H1 (cell line): ENCODE measurements at places on chromosomes 4 and X. TPM values are rescaled to one million over a fixed set of nuclear protein-coding genes. Genes with fewer than 3 reads are reported as not detected.

- H3K4me1 ChIP-seq, result no peaks in the 10 kb centered on the region
- H3K27me3 ChIP-seq, result no peaks in the 10 kb centered on the region
- H3K36me3 ChIP-seq, result no peaks in the 10 kb centered on the region
Measured at GRCh38 chrX:123943488-123943887, 18.0 kb upstream of the STAG2 start.

- H3K36me3 ChIP-seq, result no peaks in the 10 kb centered on the region
- no peaks in the 10 kb centered on the region for H3K27me3 ChIP-seq
- no peak for DNase-seq
- H3K4me1 ChIP-seq, result no peaks in the 10 kb centered on the region
- H3K4me3 ChIP-seq, result no peak overlapping the region
Measured at GRCh38 chr4:1375051-1375721, 28.2 kb downstream of the UVSSA start.

The STPG2 gene
- total RNA-seq, result not detected in 2 replicates

GRCh38 chr4:151744614-151745013 lies 16.2 kb downstream of the GATB start:
- DNase-seq, result no peak
- H3K36me3 ChIP-seq, result no peaks in the 10 kb centered on the region
- no peak overlapping the region for H3K4me3 ChIP-seq
- no peak overlapping the region for H3K27ac ChIP-seq

The RRAGB gene
- total RNA-seq, result 4.6 and 5.8 TPM in 2 replicates

The VSIG4 gene
- not detected in 2 replicates for total RNA-seq

The KCNIP4 gene
- not detected in 2 replicates for total RNA-seq

- no peaks in the 10 kb centered on the region for H3K36me3 ChIP-seq
- H3K4me1 ChIP-seq, result no peaks in the 10 kb centered on the region
- H3K4me3 ChIP-seq, result no peak overlapping the region
- no peaks in the 10 kb centered on the region for H3K27me3 ChIP-seq
Measured at GRCh38 chr4:175961604-175962003, 104.0 kb upstream of the WDR17 start.

The DTHD1 gene
- total RNA-seq, result not detected in 2 replicates

GRCh38 chr4:106793933-106794332 lies 242.2 kb downstream of the DKK2 start:
- DNase-seq, result no peak
- no peaks in the 10 kb centered on the region for H3K4me1 ChIP-seq
- H3K4me3 ChIP-seq, result no peak overlapping the region
- H3K27me3 ChIP-seq, result no peaks in the 10 kb centered on the region
- H3K27ac ChIP-seq, result no peak overlapping the region

The TSPAN7 gene
- 31.7 and 32.1 TPM in 2 replicates for total RNA-seq

DNA sequence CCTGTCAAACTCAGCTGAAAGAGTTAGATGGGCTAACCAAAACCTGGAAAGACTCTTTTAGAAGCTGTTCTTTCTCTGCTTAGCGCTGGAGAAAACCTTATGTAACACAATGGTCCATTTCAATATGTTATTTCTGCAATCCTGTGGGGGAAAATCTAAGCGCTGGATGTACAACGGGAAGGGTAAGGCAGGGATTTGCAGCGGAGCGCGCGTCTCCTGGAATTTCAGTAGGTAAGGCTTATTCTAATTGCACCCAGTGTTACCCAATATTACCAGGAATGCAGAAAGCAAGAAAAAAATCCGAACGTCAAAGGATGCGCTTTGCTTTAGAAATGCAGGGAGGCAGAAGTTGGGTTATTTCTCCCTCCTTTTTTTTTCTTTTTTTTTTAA lies 2.0 kb downstream of the HS3ST1 start:
- peak overlapping the region; percentile 78 for H3K4me3 ChIP-seq
- H3K4me1 ChIP-seq, result peaks cover 17% of the 10 kb centered on the region; the same call in 1 of the 2 replicates
- peaks cover 28% of the 10 kb centered on the region for H3K27me3 ChIP-seq
- no peak for DNase-seq

DNA sequence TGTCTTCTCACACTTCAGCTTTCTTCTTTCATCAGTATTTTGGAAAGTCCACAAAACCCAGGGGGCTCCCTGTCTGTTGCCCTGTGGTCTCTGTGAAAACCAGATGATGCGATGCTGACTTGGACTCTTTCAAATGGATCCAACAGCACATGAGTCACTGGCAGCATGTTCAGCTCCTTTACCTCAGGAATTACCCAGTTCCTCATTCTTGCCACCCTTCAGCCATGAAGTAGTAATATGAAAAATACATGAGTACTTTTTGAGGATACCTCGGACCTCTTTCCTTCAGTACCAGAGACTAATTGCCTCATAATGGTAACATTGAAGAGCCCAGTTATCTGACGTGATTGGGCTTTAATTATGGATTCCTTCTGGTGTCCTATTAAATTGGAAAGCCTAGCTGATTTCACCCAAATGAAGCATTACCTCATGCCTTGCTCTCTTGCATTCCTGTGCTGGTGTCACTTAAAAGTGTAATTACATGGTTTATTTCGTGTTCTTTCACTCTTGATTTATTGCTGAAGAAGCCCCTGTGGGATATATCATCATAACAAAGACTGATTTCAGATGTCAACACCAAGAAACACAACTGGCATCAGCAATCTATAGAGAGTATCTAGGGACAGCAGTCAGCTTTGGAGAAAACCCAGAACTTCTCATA lies 63.4 kb downstream of the NFKB1 start:
- no peak for DNase-seq
- no peaks in the 10 kb centered on the region for H3K4me1 ChIP-seq
- H3K27ac ChIP-seq, result no peak overlapping the region
- H3K36me3 ChIP-seq, result no peaks in the 10 kb centered on the region

The FATE1 gene
- total RNA-seq, result not detected in 2 replicates

- no peak overlapping the region for H3K27ac ChIP-seq
- H3K4me1 ChIP-seq, result no peaks in the 10 kb centered on the region
- DNase-seq, result no peak
- H3K4me3 ChIP-seq, result no peak overlapping the region
- no peaks in the 10 kb centered on the region for H3K36me3 ChIP-seq
- no peaks in the 10 kb centered on the region for H3K27me3 ChIP-seq
Measured at GRCh38 chrX:116272322-116272721, 101.8 kb downstream of the AGTR2 start.

The NKRF gene
- total RNA-seq, result 11.4 and 12.3 TPM in 2 replicates

GRCh38 chr4:173169178-173169427 lies 492 bp downstream of the GALNT7 start:
- peak overlapping the region; percentile 82 for H3K4me3 ChIP-seq
- no peaks in the 10 kb centered on the region for H3K27me3 ChIP-seq
- peak; percentile 72 for DNase-seq
- H3K27ac ChIP-seq, result peak overlapping the region; percentile 75; the same call in 1 of the 2 replicates
- H3K4me1 ChIP-seq, result peaks cover 12% of the 10 kb centered on the region

The CHRDL1 gene
- 15.6 and 17.4 TPM in 2 replicates for total RNA-seq

The SMAD1 gene
- 22.0 and 22.6 TPM in 2 replicates for total RNA-seq

DNA sequence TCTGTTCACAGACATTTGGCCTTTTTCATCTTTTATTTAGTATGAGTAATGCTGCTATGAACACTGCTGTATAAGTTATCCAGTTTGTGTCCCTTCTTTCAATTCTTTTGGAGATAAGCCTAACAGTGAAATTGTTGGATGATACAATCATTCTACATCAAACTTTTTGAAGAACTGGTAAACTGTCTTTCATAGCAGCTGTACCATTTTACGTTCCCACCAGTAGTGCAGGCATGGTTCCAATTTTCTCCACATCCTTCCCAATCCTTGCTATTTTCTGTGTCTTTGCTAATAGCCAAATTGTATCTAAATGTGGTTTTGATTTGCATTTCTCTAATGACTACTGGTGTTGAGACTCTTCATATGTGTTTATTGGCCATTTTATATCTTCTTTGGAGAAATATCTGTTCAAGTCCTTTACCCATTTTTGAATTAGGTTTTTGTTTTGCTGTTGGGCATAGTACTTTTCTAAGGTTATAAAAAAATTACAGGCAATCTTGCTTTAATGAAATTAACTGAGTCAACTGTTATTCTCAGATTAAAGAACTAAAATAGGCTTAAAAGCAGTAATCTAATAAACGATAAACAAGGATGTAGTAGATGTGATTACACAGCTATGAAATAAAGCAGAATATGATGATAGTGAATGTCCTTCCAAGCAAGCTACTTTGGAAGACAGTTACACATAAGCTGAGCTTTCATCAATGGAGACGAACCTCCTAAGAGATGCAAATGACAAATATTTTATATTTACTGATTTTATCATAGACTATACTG lies 57.2 kb downstream of the FBXW7 start:
- no peaks in the 10 kb centered on the region for H3K4me1 ChIP-seq
- H3K27ac ChIP-seq, result no peak overlapping the region
- H3K27me3 ChIP-seq, result no peaks in the 10 kb centered on the region
- no peak for DNase-seq
- H3K4me3 ChIP-seq, result no peak overlapping the region

DNA sequence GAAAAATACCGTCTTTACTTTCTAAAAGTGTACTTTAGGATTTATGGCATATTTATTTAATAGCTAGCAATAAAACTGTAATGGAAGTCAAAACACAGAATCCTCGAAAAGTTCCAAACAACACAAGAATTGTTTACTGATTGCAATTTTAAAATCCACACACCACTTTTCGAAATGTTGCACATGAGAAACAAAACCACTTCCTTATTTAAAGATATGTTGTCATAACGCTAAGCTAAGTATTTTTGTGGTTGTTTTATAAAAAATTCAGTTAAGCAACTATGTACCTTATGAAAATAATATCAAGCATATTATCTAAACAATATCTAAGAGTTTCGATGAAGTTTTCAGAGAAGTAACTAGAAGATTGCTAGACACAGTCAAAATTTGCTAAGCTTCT lies 344 bp downstream of the TMPRSS11D start:
- no peak overlapping the region for H3K4me3 ChIP-seq
- H3K27me3 ChIP-seq, result no peaks in the 10 kb centered on the region
- no peaks in the 10 kb centered on the region; the same call in 1 of the 2 replicates for H3K4me1 ChIP-seq
- H3K36me3 ChIP-seq, result no peaks in the 10 kb centered on the region

The PASD1 gene
- 0.09 TPM in 1 of 2 replicates, not detected in the other for total RNA-seq

DNA sequence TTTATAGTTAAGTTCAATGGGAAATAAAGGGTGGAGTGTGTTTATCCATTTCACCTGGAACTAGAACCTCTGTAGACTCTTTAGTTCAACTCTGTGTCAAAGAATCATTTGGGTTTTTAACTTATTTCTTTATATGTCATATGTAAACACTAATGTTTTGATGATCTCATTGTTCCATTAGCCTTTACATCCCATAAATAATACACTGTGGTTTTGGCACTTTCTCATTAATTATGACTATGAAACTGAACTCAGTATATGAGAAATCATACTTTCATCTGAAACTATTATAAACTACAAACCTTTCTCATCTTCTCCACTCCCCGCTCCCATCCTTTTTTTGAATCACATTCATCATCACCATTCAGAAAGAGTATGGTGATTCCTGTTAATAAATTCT lies 31.0 kb downstream of the F8 start:
- no peaks in the 10 kb centered on the region for H3K27me3 ChIP-seq
- no peaks in the 10 kb centered on the region for H3K36me3 ChIP-seq
- no peak overlapping the region for H3K27ac ChIP-seq
- H3K4me1 ChIP-seq, result no peaks in the 10 kb centered on the region

DNA sequence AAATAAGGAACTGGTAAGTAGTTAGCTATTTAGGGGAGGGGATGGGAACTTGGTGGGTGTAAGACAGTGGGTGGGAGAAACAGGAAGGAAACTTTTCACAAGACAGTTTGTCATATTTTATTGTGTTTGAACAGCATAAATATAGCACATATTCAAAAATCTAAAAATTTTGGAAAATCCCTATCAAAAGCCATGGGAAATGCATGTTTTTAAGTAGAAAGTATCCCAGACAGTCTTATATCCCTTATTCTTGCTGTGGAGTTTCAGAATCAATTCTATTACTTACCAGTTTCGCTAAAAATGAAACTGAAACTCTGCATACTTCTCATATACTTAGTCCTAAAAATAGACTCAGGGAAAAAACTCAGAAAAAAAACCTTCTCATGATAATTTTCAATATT lies 22.3 kb upstream of the RASGEF1B start:
- H3K36me3 ChIP-seq, result no peaks in the 10 kb centered on the region
- no peaks in the 10 kb centered on the region for H3K27me3 ChIP-seq
